Hepatocyte (in vitro differentiated cells): ENCODE measurements at places on chromosomes 11 and 22. TPM values are rescaled to one million over a fixed set of nuclear protein-coding genes. Genes with fewer than 3 reads are reported as not detected.

The TBX10 gene
- total RNA-seq = 0.70 TPM in 1 of 2 replicates, not detected in the other

The NLRP6 gene
- not detected in 2 replicates for total RNA-seq

The CCDC87 gene
- 0.36 and 0.53 TPM in 2 replicates for total RNA-seq

The GPHA2 gene
- total RNA-seq = 2.0 TPM in 1 of 2 replicates, not detected in the other

The CRACR2B gene
- 9.7 and 10.2 TPM in 2 replicates for total RNA-seq

The OVOL1 gene
- 26.0 and 26.3 TPM in 2 replicates for total RNA-seq

The SPATA19 gene
- total RNA-seq = not detected in 2 replicates

The MN1 gene
- 3.2 and 4.4 TPM in 2 replicates for total RNA-seq

The SCGB2A2 gene
- not detected in 2 replicates for total RNA-seq

The OR52H1 gene
- 0.28 TPM in 1 of 2 replicates, not detected in the other for total RNA-seq

The HORMAD2 gene
- total RNA-seq = not detected in 2 replicates

The ROBO4 gene
- total RNA-seq = 0.48 and 2.0 TPM in 2 replicates

The MS4A3 gene
- total RNA-seq = not detected in 2 replicates

The ACTN3 gene
- total RNA-seq = not detected in 2 replicates

The HBB gene
- total RNA-seq = not detected in 2 replicates

The RPS25 gene
- total RNA-seq = 1,502 and 1,568 TPM in 2 replicates

The SLC15A3 gene
- 1.4 and 3.3 TPM in 2 replicates for total RNA-seq

The DDI1 gene
- total RNA-seq = not detected in 2 replicates

The OR52A1 gene
- not detected in 2 replicates for total RNA-seq

The PRG3 gene
- not detected in 2 replicates for total RNA-seq

The RAB3IL1 gene
- total RNA-seq = 9.1 and 10.8 TPM in 2 replicates

The TESMIN gene
- total RNA-seq = 1.5 and 1.8 TPM in 2 replicates

The RFPL1 gene
- total RNA-seq = not detected in 2 replicates

The KCNK4 gene
- not detected in 2 replicates for total RNA-seq

The OR52N4 gene
- not detected in 2 replicates for total RNA-seq

The SCN4B gene
- total RNA-seq = 0.57 and 1.0 TPM in 2 replicates

The OSBP2 gene
- 18.8 and 23.0 TPM in 2 replicates for total RNA-seq

The NUDT8 gene
- 12.9 and 13.6 TPM in 2 replicates for total RNA-seq

The PDGFD gene
- 25.6 and 29.6 TPM in 2 replicates for total RNA-seq

The OR51B2 gene
- total RNA-seq = not detected in 2 replicates

The SLC36A4 gene
- total RNA-seq = 16.6 and 18.4 TPM in 2 replicates

The SCUBE2 gene
- total RNA-seq = 8.6 and 14.2 TPM in 2 replicates

The ART1 gene
- total RNA-seq = not detected in 2 replicates

The ST14 gene
- total RNA-seq = 80.8 and 85.2 TPM in 2 replicates

The PATE4 gene
- total RNA-seq = not detected in 2 replicates

The DCHS1 gene
- total RNA-seq = 8.5 and 15.2 TPM in 2 replicates

The OR10A2 gene
- total RNA-seq = not detected in 2 replicates

The POU2AF1 gene
- 0.08 and 0.23 TPM in 2 replicates for total RNA-seq

The IGLL1 gene
- total RNA-seq = not detected in 2 replicates

The SCN2B gene
- 1.1 and 1.3 TPM in 2 replicates for total RNA-seq

The ZNF214 gene
- total RNA-seq = 3.3 and 5.0 TPM in 2 replicates

The BCO2 gene
- 23.9 and 30.8 TPM in 2 replicates for total RNA-seq

The GTF2H1 gene
- total RNA-seq = 66.2 and 68.2 TPM in 2 replicates
